ENCODE measurements at places on chromosomes 6 and 20.

GRCh38 chr6:157716251-157716995 is 106.6 kb upstream of the SNX9 start:
- DNase-seq, result no peak

GRCh38 chr6:97405818-97406409 is 122.9 kb upstream of the MMS22L start:
- no peak for DNase-seq

DNA sequence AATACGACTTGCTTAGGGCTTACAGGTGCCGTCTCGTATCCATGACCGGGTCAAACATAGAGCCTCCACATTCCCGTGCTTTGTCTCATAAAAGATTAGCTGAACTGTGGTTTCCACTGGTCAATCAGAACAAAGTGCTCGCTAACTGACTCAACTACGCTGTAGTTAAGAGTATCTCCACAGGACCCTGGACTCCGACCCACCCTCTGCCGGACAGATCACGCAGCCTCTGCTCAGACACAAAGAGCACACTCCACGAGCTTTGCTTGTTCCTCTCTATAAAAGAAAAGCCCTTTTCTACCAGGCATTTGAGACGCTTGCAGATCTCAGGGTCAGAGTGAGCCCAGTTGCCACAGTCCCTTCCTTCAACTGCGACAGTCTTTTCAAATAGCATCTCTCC is 298.7 kb upstream of the CDH4 start:
- no peak for DNase-seq

DNA sequence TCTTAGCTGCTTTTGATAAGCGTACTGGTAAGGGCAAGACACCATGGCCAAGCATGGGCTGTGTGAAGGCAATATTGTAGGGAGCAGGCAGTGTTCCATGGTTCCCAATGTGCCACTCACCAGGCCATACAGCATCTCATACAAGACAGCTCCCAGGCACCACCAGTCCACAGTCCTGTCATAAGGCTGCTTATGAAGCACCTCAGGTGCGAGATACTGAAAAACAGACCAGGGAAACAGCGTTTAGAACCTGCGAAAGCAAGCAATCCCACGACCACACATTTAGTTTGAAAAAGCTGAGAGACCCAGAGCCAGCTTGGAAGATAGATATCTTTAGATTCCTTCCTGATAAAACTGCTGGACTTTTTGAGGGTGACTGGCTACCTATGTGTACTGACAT is 119.1 kb upstream of the SLC2A12 start:
- DNase-seq, result no peak

GRCh38 chr20:5044075-5044620 is 42.8 kb upstream of the SLC23A2 start:
- DNase-seq, result no peak

DNA sequence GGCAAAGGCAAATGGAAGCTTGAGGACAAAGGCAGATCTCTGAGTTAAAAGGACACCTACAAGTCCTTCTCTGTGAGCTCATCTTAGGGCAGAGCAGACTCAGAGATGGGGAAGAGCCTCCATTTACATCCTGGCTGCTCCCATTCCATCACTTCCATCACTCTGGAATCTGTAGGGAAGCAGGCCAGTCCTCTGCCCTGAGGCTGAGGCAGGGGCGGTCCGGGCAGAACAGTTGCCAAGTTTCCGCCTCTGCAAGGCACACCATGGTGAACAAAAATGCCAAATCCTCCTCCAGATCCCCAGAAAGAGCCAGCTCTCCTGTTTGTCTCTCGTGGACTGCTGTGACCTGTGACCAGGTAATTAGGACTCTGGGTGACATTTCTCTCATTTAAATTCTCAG is 209.6 kb upstream of the SSTR4 start:
- DNase-seq, result no peak

DNA sequence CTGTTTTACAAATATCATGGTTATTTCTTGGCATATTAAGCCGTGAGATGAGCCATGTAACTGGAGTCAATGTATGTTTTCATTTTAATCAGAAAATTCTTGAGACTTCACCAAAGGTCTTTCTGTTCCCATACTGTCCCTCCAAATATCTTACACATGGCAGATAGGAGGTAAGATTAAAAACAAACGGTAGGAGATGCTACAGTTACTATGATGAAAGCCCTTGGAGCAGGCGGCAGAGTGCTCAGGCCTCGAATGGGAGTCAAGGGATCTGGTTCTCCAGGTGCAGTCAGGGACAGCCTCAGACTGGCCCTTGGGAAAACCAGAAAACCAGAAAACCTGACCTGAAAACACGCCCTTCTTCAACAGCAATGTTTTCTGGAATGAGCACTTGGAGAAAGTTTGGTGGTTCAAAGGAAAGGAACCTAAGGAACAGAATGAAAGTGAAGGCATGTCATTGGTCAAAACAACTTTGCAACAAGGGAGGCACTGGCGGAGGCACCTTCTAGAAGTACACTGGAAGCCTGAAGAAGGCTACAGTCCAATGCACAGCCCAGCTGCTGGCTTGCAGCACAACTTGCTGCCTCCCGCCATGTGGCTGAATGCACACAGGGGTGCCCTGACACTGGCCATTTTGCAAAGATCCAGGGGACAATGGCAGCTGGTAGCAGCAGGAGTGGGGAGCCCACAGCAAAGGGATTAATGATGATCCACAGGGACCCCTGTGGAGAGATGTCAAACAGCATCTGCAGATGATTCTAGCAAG is 17.4 kb upstream of the FOXO3 start:
- DNase-seq, result no peak

- no peak for DNase-seq
Measured at GRCh38 chr6:109383438-109383940, 1.2 kb upstream of the CD164 start.

DNA sequence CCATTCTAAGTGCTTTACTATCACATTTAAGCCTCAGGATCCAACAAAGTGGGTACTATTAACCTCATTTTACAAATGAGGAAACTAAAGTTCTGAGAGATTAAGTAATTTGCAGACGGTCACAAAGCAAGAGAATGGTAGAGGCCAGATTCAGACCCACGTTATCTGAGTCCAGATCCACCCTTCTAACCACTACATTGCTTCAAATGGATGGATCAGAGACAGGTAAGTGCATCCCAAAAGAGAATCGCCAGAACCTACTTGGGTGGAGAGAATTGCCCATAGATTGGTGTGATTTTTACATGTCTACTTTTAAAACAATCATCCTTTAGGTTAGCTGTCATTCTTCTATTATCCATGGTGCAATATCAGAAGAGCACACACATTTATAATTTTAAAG is 7.1 kb downstream of the MAN1A1 start:
- DNase-seq, result no peak

GRCh38 chr20:4929686-4930397 is 71.5 kb downstream of the SLC23A2 start:
- no peak for DNase-seq

GRCh38 chr20:56187534-56188165 is 60.9 kb upstream of the MC3R start:
- no peak for DNase-seq

DNA sequence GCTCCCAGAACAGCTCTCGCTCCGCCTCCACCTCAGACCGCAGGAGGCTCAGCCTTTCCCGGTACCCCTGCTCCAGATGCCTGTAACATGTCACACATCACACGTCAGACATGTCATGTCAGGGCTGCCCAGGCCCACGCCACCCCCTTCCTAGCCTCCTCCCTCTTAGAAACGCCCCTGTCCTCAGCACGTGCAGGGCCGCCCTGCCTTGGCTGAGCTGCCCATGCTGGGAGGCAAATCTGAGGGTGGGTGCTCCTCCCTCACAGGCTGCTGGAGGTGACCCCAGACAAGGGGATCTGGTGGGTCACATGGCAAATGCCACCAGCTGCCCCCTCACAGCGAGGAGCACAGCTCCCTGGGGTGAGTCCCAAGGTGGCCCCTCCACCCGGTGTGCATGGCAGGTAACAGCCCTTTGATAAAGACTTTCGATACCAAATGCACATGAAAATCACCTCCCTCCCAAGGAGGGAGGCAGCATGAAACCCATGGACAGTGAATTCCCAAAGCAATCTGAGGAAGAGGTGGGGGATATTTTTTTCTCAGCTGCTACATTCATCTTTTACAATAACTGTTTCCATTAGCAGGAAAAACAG is 84.1 kb downstream of the GINS1 start:
- no peak for DNase-seq

DNA sequence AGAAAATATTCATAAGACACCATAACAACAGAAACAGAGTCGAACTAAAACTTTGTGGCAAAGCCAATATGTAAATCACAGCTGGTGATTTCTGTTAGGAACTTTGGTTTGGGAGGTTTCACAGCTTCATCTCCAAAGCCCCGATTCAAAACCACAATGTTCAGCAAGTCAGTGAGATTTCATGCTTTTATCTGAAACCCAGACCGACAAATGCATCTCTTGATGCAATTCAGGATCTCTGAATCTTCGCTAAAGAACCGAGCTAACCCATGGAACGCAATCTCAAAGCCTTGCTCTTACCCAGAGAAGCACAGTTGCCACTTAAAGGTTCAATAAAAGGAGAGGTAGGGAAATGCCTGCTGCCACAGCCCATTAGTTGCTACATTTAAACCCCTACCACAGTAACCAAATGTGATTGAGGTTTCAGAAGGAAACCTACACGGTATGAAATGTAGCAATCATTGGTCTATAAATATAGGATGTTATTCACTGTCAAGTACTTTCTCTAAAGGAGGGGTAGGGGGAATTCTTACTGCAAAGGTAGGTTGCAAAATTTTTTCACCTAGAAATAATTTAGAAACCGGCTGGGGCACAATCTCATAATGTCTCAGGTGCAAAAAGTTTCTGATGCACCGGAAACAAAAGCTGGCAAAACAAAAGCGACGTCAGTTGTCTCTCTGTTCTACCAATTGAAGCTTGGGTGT is 381.0 kb upstream of the ARID1B start:
- DNase-seq, result no peak

GRCh38 chr6:83113258-83113657 is 45.8 kb downstream of the DOP1A start:
- no peak for DNase-seq

GRCh38 chr20:37492945-37493344 is 28.1 kb upstream of the NNAT start:
- DNase-seq, result no peak

- no peak for DNase-seq
Measured at GRCh38 chr6:53858913-53859312, 64.1 kb downstream of the LRRC1 start.

DNA sequence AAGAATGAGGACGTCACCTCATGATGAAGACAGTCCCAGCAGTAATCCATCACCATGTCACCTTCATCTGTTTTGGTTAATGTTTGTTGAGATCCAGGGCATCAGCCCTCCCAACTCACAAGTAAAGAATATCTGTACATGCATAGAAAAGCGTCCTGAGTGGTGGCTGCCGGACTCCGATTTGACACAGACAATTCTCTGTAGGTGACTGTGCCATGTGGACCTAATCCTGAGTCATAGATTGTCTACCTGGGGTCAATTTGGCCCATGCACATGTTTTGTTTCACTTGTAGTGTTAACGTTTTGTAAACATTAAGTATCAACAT is 168.4 kb upstream of the UST start:
- no peak for DNase-seq

DNA sequence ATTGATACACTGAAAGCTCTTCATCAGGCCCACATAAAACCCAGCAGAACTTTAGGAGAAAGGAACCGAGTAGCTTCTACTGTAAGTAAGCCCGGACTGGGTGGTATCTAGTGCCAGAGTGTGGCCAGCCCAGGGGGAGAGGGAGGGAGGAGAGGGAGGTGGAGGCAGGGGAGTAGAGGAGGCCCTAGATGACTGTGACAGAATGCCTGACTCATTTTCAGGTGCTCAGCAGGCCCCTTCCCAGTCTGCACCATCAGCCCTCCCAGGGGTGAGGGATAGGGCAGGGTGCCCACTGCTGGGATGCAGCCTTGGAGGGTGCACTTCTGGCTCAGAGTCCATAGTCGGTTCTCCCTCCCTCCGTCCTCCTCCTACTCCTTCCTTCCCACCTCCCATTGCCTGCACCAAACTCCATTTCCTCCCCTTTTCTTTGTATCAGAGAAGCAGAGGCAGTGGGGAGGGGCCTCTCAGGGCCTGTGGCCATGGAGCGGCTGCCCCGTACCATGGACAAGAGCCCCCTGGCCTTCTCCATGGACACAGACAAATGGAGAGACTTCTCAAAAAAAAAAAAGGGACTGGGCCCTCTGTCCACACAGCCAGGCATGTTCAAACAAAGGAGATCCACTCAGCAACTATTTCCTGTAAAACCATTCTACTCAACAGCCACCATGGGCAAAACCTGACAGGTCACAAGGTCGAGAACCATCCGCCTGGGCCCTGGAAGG is 184.9 kb upstream of the SNX9 start:
- no peak for DNase-seq

DNA sequence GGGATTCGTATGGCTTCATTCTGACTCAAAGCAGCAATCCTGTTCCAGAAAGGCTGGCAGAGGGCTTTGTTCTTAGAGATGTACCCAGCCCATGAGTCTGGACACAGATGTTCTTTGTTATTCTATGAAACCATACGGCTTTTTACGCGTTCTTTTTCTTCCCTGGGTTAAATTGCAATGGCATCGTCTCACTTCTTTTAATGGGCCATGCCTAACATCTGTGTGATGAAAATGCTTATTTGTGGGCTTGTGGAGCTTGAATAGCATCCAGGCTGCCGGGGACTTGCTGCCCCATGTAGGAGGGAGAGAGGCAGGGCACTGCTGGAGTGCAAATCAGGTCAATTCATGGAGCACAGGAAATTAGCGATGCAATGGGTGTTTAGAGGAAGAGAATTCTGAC is 19.4 kb downstream of the FAM50B start:
- no peak for DNase-seq

GRCh38 chr20:25308083-25308491 is 60.2 kb downstream of the PYGB start:
- no peak for DNase-seq

DNA sequence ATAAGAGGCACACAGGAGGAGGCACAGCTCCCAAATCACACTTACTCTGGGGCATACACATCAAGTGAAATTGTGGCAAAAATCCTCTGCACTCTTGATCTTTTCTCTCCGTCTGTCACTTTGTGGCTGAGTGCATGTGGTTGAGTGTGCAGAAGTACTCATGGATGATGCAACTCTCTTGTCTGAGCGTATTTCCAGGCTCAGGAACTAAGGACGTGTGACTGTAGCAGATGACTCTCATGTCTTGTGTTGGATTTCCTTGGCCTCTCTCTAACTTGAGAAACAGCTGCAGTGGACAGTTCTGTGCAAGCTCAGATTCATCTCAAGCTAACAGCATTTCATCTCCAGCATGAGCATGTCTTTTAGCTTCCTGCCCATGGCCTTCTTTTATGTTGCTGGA is 245.4 kb upstream of the FLRT3 start:
- DNase-seq, result no peak

GRCh38 chr6:143536866-143537691 is 25.6 kb upstream of the FUCA2 start:
- DNase-seq, result peak; percentile 35

GRCh38 chr20:32681175-32682084 is 7.7 kb upstream of the C20orf203 start:
- no peak for DNase-seq

DNA sequence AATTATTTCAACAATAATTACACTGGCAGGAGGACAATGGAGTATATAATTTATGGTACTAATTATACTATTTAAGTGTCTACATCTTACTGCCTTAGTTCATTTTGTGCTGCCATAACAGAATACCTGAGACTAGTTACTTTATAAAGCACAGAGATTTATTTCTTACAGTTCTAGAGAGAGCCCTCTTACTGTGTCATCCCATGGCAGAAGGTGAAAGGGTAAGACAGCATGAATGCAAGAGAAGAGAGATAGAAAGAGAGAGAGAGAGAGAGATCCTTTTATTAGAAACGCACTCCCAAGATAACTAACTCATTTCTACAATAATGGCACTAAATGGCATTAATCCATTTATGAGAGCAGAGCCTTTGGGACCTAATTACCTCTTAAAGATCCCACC is 314.7 kb downstream of the EPM2A start:
- DNase-seq, result no peak
